ENCODE measurements at places on chromosomes 7 and 10.

- no peak for DNase-seq
Observed at GRCh38 chr7:19268737-19269136, 123.5 kb upstream of the FERD3L start.

DNA sequence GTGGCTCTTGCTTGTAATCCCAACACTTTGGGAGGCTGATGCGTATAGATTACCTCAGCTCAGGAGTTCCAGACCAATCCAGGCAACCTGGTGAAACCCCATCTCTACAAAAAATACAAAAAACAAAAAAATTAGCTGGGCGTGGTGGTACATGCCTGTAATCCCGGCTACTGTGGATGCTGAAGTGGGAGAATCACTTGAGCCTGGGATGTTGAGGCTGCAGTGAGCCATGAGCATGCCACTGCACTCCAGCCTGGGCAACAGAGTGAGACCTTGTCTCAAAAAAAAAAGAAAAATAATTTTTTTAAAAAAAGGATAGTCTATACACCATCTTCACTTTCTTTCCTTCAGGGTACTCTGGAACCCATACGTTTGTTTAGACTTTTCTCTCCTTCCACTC lies 6.2 kb downstream of the REEP3 start:
- DNase-seq, result no peak

GRCh38 chr7:20508109-20508508 lies 107.4 kb upstream of the ABCB5 start:
- no peak for DNase-seq

DNA sequence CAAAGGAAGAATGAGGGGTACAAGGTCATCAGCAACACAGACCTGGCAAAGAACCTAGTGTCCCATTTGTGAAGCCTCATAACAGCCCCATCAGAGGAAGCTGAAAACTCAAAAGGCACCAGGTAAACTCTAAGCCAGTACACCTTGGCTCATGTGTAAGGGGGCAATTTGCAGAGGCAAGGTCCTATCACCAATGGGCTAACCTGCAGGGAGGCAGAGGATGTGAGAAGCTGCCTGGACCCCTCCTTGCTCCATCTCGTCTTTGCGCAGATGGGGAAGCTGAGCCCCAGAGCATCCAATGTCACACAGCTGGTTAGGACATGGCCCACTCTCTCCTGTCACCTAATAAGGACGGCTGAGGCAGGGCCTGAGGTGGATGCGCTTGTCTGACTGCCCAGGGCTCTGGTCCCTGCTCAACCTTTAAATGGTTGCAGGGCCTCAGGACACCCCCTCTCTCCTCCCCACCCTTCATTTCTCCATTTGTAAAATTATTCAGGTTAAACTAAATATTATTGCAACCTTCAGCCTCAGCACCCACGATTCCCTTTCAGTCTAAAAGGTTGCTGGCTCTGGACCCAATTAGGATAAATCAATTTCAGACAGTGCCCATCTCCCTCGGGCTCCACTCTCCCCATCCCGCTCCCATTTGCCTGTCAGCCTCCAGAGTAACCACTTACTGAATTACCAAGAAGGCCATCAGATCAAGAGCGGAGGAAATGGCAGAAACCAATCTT lies 135.3 kb downstream of the OAT start:
- no peak for DNase-seq

DNA sequence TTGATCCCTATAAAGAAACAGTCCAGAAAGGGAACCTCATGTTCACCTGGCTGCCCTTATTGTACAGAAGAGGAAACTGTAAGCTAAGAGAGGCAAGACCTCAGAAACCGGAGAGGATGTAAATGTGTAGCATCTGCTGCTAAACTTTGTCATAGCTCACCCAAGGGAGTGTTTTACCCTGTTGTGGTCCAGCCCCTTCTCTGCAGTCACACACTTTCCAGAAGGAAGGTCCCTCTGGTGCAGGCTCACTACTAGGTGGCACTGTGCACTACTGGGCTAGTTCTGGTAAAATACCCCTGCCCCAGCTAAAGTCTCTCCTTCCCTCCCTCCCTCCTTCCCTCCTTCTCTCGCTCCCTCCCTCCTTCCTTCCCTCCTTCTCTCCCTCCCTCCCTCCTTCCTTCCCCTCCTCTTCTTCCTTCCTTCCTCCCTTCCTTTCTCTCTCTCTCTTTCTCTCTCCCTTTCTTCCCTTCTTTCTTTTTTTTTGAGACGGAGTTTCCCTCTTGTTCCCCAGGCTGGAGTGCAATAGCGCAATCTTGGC lies 42.5 kb upstream of the LCOR start:
- no peak for DNase-seq

DNA sequence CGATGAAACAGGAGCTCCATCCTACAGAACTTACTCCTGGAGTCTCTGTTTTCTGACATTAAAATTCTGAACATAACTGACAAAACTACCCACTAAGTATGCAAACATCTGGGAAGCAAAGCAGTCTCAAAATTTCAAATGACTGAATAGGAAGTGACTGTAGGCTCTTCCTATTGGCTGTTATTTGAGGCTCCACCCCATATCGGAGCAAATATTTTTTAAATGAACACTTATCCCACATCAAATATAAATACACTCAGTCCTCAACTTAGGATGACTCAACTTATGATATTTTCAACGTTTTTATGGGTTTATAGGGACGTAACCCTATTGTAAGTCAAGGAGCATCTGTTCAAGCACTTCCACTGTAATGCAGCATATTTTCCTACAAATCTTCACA lies 8.8 kb downstream of the HSPA12A start:
- no peak for DNase-seq

- DNase-seq, result no peak
Observed at GRCh38 chr7:44415047-44415446, 75.4 kb downstream of the NUDCD3 start.

DNA sequence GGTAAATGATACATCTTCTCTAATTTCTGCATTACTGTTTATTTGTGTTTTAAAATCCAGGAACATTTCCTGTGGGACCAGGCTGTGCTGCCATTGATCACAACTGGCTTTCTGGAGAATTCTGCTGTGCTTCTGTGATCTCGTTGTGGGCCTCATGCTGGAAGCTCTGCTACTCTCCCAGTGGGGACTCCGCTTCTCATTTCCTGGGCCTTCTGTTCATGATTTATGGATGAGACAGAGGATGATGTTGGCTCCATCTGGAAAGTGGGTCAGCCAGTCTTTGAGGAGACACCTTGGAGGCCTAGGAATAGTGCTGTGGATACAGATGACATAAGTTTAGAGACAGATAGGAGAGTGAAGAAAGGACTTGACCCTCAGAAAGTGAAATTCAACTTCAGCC lies 15.2 kb upstream of the GPR158 start:
- no peak for DNase-seq

DNA sequence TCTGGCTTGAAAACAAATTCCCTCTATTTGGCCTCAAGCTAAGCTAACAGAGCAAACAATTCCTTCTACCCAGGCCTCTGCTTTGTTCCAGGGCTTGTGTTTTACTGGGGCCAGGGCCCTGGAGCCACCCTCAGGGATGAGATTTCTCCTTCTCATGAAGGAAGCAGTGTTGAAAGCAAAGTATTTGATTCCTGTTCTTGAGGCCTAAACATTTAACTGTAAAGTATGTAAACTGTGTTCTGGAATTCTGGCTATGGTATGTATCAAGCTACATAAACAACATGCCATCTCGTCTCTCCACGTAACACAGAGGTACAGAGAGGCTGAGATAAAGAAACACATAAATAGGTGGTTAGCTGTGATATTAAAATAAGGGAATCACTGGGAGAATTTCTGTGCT lies 81.8 kb downstream of the HERPUD2 start:
- DNase-seq, result no peak

DNA sequence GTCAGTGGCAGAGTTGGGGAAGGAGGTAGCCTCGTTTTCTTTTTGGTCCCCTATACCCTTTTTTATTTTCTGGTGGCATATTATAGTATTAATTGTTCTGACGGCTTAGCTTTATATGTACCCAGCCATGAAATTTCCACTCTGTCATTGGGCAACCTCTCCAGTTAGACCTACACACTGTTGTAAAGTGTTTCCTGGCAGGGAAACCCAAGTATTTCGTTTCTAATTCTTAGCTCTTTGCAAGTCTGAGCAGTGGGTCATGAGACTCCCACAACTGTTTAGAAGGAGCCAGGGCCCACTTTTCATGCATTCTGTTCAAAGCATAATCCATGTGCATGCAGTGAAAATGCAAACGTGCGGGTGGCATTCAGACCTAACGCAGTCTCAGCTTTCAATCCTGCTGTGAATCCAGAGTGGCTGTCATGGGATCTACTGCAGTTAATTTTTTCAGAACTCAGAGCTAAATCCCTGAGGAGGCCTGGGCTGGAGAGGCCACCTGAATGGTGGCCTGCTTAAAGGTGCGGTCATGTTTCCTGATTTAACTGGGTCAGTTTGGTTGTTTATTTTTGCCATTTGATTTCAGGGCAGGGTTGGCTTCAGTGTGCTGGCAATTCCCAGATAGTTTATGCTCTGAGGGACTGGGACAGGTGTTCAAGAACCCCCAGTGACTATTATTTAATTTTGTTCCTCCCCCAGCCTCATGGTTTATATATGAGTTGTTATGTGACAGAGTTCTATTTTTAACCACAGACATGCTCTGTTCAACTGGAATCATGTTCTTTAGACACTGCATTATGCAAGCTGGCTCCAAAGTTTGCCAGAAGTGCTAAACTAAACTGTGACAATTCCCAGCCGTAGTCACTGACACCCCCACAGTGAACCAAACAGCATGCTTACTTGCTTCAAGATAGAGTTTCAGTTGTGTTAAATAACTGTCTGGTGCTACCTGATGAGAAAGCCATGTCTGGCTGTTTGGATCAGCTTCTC lies 27.4 kb upstream of the SYPL1 start:
- DNase-seq, result no peak

DNA sequence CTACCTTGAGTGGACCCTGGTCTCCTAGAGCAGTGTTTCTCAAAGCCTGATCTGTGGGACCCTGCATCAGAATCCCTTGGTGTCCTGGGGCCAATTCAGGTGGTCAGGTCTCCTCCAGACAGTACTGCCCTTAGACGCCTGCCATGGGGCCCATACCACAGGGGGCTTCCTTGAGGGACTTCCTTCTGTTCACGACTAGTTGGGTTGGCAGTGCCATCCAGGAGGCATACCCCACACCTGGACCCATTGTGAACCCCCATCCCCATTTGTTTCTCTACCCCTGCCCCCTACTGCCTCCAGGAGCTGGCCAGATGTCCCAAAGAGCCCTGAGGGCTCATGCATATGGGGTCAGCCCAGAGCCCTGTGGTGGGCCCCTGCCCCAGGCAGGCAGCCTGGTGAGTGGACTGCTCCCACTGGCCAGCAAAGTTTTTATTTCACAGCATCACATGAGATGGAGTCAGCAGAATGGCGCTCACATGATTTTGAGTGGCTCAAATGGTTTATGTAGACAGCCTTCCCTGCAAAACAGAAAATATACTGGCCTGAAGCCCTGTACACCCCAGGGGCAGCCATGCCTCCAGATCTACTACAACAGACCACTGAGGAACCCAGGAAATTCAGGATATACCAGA lies 259.9 kb upstream of the ZMIZ1 start:
- DNase-seq, result no peak

GRCh38 chr7:19519443-19520021 lies 189.3 kb downstream of the POLR1F start:
- DNase-seq, result no peak

DNA sequence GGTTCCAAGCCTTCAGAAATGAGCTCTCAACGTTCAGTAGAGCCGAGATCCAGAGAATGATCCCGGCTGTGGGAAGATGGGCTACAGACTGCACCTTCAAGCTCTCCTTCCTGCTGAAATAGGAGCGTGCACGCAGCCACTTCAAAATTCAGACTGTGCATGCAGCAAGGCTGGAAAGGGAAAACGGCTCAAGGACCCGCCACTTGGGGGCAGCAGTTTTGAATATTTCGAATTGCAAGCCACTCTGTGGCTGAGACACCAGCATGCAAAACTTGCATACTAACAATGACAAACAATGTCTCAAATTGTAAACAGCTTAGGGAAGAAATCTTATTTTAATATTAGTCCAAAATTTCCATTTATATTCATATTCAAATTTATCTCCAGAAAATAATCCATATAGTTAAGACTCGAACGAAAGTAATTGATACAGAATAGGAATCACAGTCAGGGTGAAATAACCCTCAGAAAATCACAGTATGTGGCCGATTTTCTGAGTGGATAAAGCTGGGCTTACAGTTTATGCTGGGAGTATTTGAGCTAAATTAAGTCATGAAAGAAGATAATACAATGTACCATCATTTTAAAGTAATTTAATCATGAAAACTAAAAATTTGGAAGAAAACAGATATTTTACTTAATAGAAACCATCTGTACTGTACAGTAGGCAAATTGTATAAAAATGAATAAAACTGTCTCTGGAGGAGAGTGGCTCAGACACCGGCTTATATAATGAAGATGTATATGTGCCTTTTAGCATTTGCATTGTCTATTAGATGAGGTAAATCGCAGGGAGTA lies 137.9 kb upstream of the MKI67 start:
- no peak for DNase-seq

GRCh38 chr10:33422471-33423153 lies 88.1 kb upstream of the NRP1 start:
- no peak for DNase-seq

DNA sequence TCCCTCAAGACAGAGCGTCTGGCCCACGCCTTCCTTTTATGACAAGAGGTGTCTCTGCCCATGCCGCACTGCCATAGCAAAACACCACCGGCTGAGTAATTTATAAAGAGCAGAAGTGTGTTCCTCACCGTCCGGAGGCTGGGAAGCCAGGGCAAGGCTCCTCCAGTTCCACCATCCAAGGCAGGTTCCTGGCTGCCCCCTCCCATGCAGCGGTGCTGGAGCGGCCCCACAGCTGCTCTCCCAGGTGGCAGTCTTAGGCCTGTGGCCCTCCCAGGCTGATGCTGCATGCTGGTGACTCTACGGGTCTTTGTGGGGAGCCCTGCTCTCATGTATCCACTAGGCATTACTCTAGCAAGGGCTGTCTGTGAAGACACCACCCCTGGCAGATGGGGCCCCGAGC lies 113.1 kb downstream of the TCERG1L start:
- no peak for DNase-seq

- no peak for DNase-seq
Observed at GRCh38 chr10:17506856-17507471, 52.6 kb upstream of the ST8SIA6 start.

GRCh38 chr10:51302316-51302715 lies 228.0 kb downstream of the PRKG1 start:
- DNase-seq, result no peak

DNA sequence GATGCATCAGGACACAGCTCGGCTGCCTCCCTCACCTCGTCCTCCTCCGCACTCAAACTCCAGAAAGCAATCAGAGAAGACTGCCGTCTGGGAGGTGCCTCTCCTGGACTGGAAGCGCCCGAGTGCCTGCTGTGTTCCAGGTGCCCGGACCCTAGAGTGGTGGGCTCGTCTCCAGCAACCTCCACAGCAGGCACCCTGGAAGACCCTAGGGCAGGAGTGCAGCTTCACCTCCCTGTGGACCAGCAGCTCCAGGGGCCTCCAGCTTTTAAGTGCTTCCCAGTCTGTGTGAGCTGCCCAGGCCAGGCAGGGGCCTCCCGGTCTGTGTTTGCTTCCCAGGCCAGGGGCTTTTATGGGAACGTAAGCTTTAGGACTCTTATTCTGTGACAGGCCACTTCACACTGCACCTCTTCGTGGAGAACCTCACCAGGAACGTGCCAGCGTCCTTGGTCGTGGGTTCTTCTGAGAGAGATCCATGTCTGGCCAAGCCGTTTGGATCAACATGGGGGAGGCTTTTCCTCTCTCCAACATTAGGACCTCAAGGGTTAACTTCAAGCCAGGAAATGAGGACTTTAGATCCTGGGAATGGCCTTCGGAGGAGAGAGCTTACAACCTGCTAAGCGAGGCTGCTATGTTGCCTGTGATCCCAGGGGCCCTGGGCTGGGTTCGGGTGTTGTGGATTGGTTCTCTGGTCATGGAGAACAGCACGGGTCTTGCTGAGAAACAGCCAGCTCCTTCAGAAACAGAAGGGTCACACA lies 5.9 kb upstream of the PWWP2B start:
- no peak for DNase-seq

All from activated naive CD4-positive, alpha-beta T cell (primary cell).